ENCODE measurements at places on chromosomes 3 and 15.

- DNase-seq, result no peak
Measured at GRCh38 chr3:8363200-8363599, 138.4 kb upstream of the LMCD1 start.

DNA sequence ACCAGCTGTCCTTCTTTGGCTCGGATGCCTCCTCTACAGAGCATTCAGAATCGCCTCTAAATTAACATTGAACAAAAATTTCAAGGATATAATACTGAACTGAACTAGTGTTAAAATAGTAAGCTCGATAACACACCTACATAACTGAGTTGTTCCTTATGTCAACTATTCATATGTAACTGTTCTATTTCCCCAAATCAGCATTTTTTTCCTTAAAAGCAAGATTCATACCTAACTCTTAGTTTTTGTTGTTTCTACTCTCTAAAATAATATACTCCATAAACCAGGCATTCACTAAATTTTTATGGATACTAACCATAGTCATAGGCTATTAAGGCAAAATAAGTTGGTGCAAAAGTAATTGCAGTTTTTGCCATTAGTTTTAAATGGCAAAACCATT lies 32.7 kb upstream of the OSTN start:
- no peak for DNase-seq

GRCh38 chr3:54376142-54376807 lies 253.9 kb downstream of the CACNA2D3 start:
- peak; percentile 1 for DNase-seq

DNA sequence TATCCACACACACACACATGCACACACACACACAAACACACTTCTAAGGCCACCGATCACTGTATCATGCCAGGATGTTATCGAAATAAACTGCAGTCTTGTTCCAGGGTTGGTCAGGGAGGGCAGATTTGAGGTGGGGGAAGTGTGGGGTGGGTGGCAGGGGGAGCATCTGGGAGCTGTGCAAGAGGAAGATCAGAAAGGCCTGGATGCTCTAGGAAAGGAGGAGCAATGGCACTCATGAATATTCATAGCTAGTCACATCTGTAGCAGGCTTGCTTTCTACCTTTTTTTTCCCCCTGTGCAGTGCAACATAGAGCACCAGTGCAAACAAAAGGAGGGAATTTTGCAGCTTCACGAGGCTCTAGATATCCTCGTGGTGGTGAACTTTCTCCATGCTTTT lies 84.9 kb downstream of the MEIS2 start:
- DNase-seq, result peak; percentile 89

- DNase-seq, result no peak
Measured at GRCh38 chr3:23324745-23325144, 121.6 kb downstream of the UBE2E2 start.

GRCh38 chr15:41993472-41994170 lies 21.3 kb upstream of the EHD4 start:
- DNase-seq, result peak; percentile 6

- DNase-seq, result peak; percentile 30
Measured at GRCh38 chr3:189721873-189722665, 90.9 kb downstream of the TP63 start.

DNA sequence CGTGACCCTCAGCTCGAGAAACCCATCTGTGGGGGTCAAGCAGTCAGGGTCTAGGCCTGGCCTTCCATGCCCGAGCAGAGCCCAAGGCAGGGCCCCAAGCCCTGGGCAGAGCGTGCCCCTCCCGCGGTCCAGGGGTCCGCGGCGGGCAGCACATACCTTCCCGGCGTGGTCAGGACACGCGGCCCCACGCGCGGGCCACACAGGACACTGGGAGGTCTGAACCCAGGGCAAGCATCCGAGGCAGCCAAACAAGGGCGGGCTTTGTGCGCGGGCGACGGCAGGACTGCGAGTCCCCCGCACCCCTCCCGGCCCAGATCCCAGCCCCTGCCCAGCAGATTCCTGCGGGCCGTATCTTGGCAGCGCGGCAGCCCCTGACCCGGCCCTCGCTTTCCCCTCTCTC lies 61.6 kb upstream of the ACAN start:
- DNase-seq, result no peak
